ENCODE measurements at places on chromosomes 1 and 21. TPM values are rescaled to one million over a fixed set of nuclear protein-coding genes. Genes with fewer than 3 reads are reported as not detected.

Gene ZSCAN20
- total RNA-seq: 6.9 TPM

Gene TGFB2
- 58.9 TPM for total RNA-seq

Gene AMY1B
- not detected for total RNA-seq

Gene SOX13
- 53.0 TPM for total RNA-seq

Gene VSIG8
- total RNA-seq: not detected

Gene ATP6V1G3
- total RNA-seq: not detected

Gene LCE2B
- total RNA-seq: not detected

Gene HAO2
- not detected for total RNA-seq

Gene CELA3A
- 5.9 TPM for total RNA-seq

Gene TEX35
- not detected for total RNA-seq

Gene KMO
- total RNA-seq: 1.8 TPM

Gene MROH7
- total RNA-seq: not detected

Gene RRP15
- total RNA-seq: 32.1 TPM

Gene PTTG1IP
- 226 TPM for total RNA-seq

Gene SLC35E2B
- total RNA-seq: 75.7 TPM

Gene SMG5
- 117 TPM for total RNA-seq

Gene FCRL2
- not detected for total RNA-seq

Gene KIAA0319L
- total RNA-seq: 60.0 TPM

Gene HCRTR1
- 0.18 TPM for total RNA-seq

Gene KCNT2
- 0.41 TPM for total RNA-seq

Gene HSD11B1
- not detected for total RNA-seq

Gene WLS
- total RNA-seq: 29.6 TPM

Gene INSRR
- total RNA-seq: not detected

Gene AKT3
- total RNA-seq: 11.0 TPM

Gene HTR6
- 0.10 TPM for total RNA-seq

Gene NBPF6
- not detected for total RNA-seq

Gene ARID1A
- 110 TPM for total RNA-seq

Gene LEFTY1
- not detected for total RNA-seq

Gene LAMB3
- 0.85 TPM for total RNA-seq

Gene TMPRSS15
- total RNA-seq: not detected

Gene CLDN17
- not detected for total RNA-seq

Gene ITSN1
- 50.3 TPM for total RNA-seq

Gene MYCL
- 2.0 TPM for total RNA-seq

Gene TNFRSF9
- 0.23 TPM for total RNA-seq

Gene FAM72D
- 12.8 TPM for total RNA-seq

Gene ZNF683
- not detected for total RNA-seq

Gene FNBP1L
- 25.1 TPM for total RNA-seq

Gene MYBPH
- total RNA-seq: not detected

Gene CHIA
- total RNA-seq: not detected

Gene CDC14A
- total RNA-seq: 6.6 TPM

Gene PGLYRP3
- total RNA-seq: not detected

Gene TMEM82
- not detected for total RNA-seq

Gene TCHH
- 0.28 TPM for total RNA-seq

Gene FALEC
- total RNA-seq: 1.0 TPM

Gene PITHD1
- total RNA-seq: 48.9 TPM

Gene GUCA2A
- not detected for total RNA-seq

Gene G0S2
- 2.5 TPM for total RNA-seq

Gene SSBP3
- 22.5 TPM for total RNA-seq
